Keratinocyte (primary cell): ENCODE measurements at places on chromosomes 13 and 19. TPM values are rescaled to one million over a fixed set of nuclear protein-coding genes. Genes with fewer than 3 reads are reported as not detected.

The PLEKHF1 gene
- 9.4 to 22.0 TPM (median 11.4 TPM) in 3 replicates for polyA plus RNA-seq

The KLK1 gene
- 0.10 to 0.39 TPM (median 0.31 TPM) in 3 replicates for polyA plus RNA-seq

The RASAL3 gene
- polyA plus RNA-seq = 0.04 TPM in 1 of 3 replicates, not detected in the others

The CEACAM20 gene
- not detected in 3 replicates for polyA plus RNA-seq

The LIG1 gene
- 10.6 to 19.0 TPM (median 16.5 TPM) in 3 replicates for polyA plus RNA-seq

The A1BG gene
- 1.4 to 2.5 TPM (median 1.8 TPM) in 3 replicates for polyA plus RNA-seq

The MCF2L gene
- polyA plus RNA-seq = 0.14 TPM in 1 of 3 replicates, not detected in the others

The PRR19 gene
- 0.25 to 0.88 TPM (median 0.35 TPM) in 3 replicates for polyA plus RNA-seq

The SIGLEC5 gene
- polyA plus RNA-seq = not detected in 3 replicates

The LCP1 gene
- polyA plus RNA-seq = 1.8 to 2.5 TPM (median 2.2 TPM) in 3 replicates

The APBA3 gene
- 5.6 to 14.0 TPM (median 6.7 TPM) in 3 replicates for polyA plus RNA-seq

The ZNF805 gene
- polyA plus RNA-seq = 3.2 to 5.8 TPM (median 4.3 TPM) in 3 replicates

The TPP2 gene
- polyA plus RNA-seq = 21.0 to 41.2 TPM (median 31.7 TPM) in 3 replicates

The GRIK5 gene
- 0.06 to 0.44 TPM (median 0.17 TPM) in 3 replicates for polyA plus RNA-seq

The FNDC3A gene
- polyA plus RNA-seq = 21.2 to 28.4 TPM (median 21.7 TPM) in 3 replicates

DNA sequence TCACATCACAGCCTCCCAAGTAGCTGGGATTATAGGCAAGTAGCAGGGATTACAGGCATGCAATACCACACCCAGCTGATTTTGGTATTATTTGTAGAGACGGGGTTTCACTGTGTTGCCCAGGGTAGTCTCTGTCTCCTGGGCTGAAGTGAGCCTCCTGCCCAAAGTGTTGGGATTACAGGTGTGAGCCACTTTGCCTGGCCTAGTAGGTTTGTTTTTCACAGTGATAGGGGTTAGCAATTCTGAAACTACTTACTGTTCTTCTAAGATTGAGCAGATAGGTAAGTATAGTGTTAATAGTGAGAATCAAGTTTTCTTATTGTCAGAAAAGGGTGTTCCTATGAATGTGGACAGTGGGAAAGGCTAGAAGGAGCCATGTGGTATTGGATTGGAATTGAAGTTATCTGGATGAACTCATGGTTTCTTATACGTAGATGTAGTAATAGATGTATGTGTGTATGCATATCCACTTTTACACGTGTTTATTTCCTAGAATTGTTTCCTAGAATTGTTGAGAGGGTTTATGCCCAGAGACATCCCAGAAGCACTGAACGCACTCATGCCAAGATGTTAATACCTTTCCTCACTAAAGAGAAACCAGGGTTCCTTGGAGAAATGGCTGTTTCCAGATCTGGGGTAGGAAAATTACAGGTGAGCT, 49.1 kb downstream of the SAE1 start:
- DNase-seq = no peak

DNA sequence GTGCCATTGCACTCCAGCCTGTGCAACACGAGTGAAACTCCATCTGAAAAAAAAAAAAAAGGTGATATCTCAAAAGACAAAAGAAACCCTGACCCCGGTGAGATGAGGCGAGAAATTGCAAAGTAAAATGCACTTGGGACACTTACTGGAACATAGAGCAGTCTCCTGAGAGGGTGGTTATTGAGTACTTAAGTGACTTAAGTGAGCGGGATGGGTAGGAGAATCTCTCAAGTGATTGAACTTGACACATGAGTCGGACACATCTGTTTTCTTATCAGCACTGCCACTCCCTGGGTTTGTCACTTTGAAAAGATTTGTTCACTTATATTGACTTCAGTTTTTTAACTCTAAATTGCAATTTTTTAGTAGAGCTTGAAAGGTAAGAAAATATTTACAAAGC, 2.8 kb downstream of the ZNF429 start:
- DNase-seq = no peak

GRCh38 chr13:89227356-89227755, 1556.2 kb downstream of the SLITRK5 start:
- DNase-seq = no peak

GRCh38 chr13:19862481-19863313, 752 bp downstream of the ZMYM5 start:
- DNase-seq = no peak

DNA sequence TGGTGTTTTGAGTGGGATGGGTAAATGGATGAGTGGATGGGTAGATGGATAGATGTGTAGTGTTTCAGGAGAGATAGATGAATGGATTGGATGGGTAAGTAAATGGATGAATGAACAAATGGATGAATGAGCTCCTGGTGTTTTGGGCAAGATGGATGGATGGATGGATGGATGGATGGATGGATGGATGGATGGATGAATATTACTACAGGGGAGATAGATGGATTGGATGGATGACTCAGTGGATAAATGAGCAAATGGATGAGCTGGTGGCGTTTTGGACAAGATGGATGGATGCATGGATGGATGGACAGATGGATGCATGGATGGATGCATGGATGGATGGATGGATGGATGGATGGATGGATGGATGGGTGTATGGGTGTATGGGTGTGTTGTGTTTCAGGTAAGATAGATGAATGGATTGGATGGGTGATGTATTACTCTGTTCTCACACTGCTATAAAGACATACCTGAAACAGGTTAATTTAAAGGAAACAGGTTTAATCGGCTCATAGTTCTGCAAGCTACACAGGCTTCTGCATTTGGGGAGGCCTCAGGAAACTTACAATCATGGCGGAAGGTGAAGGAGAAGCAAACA, 12.3 kb downstream of the ZSWIM4 start:
- no peak for DNase-seq

DNA sequence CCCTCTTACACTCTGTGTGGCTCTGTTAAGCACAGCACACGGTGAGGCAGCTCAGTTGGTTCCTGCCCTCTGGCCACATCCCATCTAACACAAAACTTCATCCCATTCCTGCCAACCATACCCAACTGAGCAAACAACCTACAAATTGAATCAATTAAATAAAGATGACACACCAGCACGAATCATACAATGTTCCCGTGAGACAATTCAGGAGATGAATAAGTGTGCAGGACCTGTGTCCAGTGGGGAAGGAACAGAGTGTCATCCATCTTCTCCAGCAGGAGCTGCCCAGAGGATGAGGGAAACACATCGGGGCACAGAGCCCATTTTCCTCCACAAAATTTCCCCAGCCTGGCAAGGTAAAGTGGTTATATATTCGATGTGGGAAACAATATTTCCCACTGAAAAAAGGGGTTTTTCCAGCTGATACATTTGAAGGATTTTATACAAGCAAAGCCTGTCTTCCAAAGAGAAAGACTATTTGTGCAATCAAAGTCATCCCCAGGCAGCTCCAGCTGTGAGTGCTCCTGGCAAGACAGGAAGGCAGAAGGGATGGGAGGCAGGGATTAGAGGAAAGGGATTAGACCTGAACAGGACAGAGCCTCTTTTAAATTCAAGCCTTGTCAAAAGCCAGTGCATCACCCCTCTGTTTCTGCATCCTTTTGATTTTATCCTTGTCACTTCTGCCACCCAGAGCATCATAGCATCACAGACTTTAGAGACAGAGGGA, 240.2 kb downstream of the LHFPL6 start:
- no peak for DNase-seq

- DNase-seq = no peak
Observed at GRCh38 chr19:38221421-38221820, 2.6 kb downstream of the DPF1 start.

DNA sequence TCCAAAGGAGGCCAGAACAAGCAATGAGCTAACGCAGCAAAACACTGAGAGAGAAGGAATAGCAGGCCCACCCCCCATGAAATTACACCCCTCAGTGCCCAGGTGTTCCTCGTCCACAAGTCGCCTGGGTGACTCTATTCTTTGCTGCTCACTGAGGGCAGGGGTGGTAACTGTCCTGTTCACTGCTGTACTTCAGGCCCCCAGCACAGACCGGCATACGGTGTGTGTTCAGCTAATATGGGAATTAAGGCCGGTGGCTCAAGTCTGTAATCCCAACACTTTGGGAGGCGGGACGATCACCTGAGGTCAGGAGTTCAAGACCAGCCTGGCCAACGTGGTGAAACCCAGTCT, 31.9 kb downstream of the DHRS12 start:
- DNase-seq = no peak

DNA sequence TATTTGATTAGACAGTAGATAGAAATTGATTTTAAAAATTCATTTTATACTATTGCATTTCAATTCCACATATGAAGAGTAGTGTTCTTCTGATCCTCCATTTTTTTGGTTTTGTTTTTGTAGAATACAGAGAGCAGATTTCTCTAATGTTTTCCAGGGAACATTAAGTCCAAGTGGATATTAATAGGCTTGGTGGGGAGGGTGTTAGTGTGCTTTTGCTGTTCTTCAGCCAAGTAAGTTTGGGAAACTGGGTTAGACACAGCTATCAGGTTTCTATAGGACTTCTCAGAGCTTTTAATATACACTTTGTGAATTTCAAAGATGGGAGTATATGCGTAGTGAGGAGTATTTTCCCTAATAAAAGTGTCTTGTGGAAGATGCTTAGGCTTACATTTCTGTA, 21.8 kb downstream of the NAA16 start:
- no peak for DNase-seq

DNA sequence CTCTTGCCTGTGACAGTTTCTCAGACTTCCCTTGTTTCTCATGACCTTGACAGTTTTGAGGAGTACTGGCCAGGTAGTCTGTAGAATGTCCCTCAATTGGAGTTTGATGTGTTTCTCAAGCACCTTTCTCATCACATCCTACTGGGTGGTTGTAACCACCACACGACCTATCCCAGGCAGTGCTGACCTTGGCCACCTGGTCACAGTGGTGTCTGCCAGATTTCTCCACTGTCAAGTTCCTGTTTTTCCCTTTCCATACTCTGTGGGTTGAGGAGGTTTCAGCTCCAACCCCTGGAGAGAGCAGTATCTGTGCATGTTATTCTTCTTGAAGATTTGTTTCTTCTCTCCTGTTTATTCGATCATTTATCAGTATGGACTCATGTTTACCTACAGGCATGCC, 8.4 kb upstream of the UPF3A start:
- no peak for DNase-seq

GRCh38 chr13:101779147-101779546, 326.7 kb downstream of the ITGBL1 start:
- DNase-seq = no peak

DNA sequence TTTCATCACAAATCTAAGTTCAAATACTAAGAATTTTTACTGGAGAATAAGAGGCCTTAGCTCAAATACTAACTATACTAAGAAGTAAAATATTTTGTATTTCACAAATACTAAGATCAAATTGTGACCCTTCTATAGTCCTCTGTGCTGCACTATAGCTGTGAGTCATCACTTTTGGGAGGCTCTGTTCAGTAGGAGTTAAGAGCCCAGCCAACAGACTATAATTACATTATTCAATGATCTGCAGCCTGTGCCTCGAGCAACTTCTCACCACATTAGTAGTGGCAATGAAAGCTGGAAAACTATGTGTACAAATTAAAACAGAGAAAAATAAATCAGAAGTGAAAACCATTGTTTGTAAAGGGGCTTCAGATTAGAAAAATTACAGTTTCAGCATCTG, 147.3 kb upstream of the GPC6 start:
- no peak for DNase-seq

- no peak for DNase-seq
Observed at GRCh38 chr19:29393915-29394460, 131.8 kb upstream of the VSTM2B start.

- DNase-seq = no peak
Observed at GRCh38 chr13:112718318-112718717, 28.5 kb downstream of the ATP11A start.

DNA sequence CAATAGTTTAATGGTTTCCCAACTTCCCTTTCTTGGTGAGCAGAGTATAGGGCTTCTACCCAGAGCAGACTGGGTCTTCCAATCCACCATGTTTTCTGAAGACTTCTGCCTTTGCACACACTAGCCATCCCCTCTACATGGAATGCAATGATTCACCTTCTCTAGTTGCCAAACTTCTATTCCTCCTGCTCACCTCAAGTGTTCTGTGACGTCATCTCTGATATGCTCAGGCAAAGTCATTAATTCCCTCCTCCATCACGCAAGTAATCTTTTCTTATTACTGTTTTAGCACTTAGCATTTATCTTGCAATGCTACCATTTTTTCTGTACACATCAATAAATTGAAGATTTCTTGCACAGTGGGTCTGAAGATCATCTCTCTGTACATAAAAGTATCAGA, 174.2 kb downstream of the RBM26 start:
- DNase-seq = no peak

- DNase-seq = no peak
Observed at GRCh38 chr13:37680137-37680536, 81.6 kb upstream of the POSTN start.
